ENCODE measurements at places on chromosomes 4 and X.

DNA sequence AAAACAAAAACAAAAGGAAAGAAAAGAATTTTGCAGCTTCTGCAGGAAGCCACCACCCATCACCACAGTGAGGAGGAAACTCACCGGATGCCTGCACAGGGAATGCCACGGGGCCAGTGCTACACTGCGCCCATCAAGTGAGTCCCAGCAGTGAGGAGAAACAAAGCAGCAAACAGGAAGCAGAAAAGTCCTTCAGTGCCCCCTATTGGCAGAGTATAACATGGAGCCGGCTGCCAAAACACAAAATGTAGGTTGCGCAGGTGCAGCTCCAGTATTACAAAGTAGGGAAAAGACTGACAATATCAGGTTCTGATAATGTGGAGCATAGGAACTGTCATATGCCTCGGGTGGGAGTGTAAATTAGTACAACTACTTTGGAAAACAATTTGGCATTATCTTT is 23.3 kb upstream of the SCML2 start:
- DNase-seq = peak; percentile 7

- DNase-seq = no peak
Observed at GRCh38 chr4:105895583-105896460, 551 bp downstream of the NPNT start.

- DNase-seq = no peak
Observed at GRCh38 chr4:155599085-155599484, 67.6 kb upstream of the GUCY1A1 start.

DNA sequence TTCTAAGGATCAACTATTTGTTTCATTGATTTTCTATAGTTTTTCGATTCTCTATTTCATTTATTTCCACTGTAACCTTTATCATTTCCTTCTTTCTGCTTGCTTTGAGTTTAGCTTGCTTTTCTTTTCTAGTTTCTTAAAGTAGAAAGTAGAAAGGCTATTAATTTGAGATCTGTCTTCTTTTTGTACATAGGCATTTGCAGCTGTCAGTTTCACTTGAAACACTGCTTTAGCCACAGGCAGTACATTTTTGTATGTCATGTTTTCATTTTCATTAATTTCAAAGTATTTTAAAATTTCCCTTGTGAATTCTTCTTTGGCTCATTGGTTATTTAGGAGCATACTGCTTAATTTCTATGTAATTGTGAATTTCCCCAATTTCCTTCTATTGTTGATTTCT is 152.2 kb downstream of the SH3KBP1 start:
- no peak for DNase-seq

GRCh38 chr4:126937846-126938422 is 694.8 kb upstream of the INTU start:
- no peak for DNase-seq

DNA sequence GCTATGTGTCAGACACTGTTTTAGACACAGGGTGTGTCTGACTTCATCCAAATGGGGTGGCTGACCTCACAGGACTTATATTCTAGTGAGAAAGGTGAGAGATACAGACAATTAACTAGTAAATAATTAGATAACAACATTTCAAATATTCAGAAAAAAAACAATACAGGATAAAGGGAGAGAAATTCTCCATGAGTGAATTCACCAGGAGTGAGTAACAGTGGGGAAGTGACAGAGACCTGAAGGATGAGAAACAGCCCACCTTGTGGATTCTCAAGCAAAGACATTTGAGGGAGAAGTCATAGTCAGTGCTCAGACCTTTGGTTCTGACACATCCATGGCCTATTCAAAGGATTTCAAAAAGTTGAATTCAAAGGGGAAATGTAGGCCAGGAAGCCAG is 627.9 kb downstream of the IQCM start:
- no peak for DNase-seq

DNA sequence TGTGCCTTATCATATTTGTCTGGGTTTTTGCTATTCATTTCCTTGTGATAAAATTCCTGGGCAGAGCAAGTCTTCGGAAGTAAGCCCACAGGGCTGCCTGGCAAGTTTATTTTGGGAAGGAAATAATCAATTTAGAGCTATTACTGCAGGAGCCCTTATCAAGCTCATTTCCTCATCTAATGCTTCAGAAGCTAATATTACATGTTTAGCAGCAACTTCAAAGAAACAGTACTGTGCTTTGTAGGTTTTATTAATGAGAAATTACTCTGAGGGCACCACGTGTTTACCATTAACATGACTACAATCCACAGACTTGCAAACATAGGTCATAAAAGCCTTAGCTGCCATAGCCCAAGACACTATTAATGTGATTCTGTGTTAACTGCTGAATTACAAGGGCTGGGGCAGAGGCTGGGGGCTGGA is 540.0 kb downstream of the SPRY1 start:
- no peak for DNase-seq

DNA sequence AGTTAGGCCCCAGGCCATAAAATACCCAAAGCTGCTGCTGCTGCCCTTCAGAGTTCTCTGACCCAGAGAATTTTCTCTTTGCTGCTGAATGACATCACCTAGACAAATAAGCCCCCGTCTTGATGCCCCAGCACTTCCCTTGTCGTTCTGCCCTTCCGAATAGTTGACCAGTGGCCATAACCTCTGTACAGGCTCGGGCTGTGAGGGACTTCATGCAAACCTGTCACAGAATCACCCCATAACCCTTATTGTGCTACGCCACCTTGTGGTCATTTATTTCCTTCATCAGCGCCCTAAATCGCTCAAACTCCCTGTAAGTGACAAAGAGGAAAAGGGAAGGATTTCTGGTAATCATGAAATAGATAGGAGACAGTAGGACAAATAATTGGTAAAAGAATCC is 18.8 kb downstream of the SPACA5 start:
- peak; percentile 27 for DNase-seq

- DNase-seq = no peak
Observed at GRCh38 chrX:15349046-15349445, 13.7 kb upstream of the PIGA start.

GRCh38 chr4:98416844-98417243 is 155.7 kb downstream of the RAP1GDS1 start:
- no peak for DNase-seq

- DNase-seq = no peak
Observed at GRCh38 chr4:74032064-74032463, 6.4 kb downstream of the CXCL3 start.

- no peak for DNase-seq
Observed at GRCh38 chr4:4539481-4539880, 2.4 kb downstream of the STX18 start.

DNA sequence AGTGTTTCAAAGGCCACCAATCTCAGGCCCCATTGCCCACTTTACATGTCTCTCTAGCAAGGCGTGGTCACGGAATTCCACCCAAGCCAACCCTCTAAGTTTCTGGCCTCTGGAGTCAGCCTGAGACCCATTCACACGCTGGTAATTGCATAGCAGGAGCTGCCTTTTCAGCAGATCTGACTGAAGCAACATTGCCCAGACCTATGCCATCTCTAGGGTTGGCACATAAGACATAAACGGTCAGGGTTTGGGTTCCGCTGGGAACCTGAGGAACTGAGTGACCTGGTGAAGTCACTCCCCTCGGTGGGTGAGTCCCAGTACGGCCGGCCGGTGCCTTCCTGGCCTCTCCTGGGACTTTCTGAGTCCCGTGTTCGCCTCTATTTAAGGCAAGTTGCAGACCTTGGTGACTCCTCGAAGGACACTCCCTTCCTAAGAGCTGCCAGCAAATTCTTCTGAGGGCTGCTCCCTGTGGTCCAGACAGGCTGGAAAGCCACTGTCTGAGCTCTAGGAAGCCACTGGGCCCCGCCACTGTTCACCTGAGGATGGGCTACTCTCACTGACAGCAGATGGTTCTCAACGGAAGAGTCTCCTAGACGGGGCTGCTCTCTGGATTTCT is 15.9 kb downstream of the CTAG1A start:
- DNase-seq = no peak

GRCh38 chr4:126262665-126263064 is 947.9 kb downstream of the FAT4 start:
- DNase-seq = no peak

- no peak for DNase-seq
Observed at GRCh38 chr4:77782102-77782835, 36.9 kb downstream of the CNOT6L start.

GRCh38 chr4:143372093-143372915 is 35.6 kb downstream of the GAB1 start:
- DNase-seq = no peak

GRCh38 chr4:37970702-37971101 is 10.5 kb downstream of the PTTG2 start:
- DNase-seq = peak; percentile 53

DNA sequence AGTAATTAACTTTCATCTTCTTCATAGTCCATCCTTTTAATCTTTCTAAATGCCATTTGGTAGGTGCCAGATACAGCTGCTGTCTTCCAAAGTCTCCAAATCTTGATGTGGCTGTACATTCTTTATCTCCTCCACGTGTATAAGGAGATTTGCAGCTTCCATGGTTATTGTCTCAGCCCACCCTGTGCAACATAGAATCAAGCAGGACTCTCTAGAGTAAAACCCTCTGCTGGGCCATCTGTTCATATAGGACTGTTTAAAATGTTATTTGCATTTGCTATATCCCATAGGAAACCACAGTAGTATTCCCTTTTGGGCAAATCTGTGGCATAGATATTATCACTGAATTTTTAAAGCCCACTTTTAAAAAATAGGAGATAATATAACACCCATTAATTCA is 527.2 kb upstream of the EPHA5 start:
- DNase-seq = no peak

GRCh38 chr4:19262467-19262866 is 989.2 kb upstream of the SLIT2 start:
- no peak for DNase-seq

- DNase-seq = no peak
Observed at GRCh38 chrX:39158801-39159657, 357.8 kb downstream of the MID1IP1 start.

GRCh38 chr4:2905544-2905943 is 57.7 kb downstream of the NOP14 start:
- DNase-seq = no peak

GRCh38 chr4:76426272-76426671 is 5.3 kb upstream of the CCDC158 start:
- no peak for DNase-seq

- no peak for DNase-seq
Observed at GRCh38 chr4:83581411-83582288, 45.7 kb downstream of the GPAT3 start.

DNA sequence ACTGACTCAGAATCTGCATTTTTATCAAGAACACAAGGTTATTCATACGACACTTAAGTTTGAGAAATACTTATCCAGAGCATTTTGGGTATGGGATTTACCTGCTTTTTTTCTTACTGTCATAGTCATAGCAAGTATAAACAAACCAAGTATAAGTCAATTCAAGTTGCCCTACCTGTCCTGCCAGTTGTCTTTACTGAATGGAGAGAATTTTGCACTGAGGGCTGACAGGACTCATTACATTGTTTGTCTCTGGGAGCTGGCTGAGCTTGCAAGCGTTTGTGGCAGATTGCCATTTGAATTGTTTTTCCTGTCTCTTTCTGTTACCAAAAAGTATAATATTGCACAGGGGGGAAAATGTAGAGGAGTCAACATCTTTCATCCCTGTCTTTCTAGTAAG is 278.9 kb upstream of the MAGEC2 start:
- DNase-seq = no peak

DNA sequence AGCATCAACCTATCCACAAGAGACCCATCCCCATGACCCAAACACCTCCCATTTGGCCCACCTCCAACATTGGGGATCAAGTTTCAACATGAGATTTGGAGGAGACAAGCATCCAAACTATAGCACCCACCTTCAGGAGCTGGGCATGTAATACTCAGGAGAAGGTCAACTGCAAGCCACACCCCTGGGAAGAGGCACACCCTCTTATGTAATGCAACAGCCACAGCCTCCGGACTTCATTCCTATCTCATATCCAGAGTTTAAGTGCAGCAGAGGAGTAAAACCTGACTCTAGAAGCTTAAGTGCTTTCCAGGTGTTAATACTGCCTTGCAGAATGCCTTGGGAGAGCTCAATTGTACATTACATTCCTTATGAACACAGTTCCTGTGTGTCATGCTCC is 197.4 kb downstream of the PTTG2 start:
- no peak for DNase-seq

DNA sequence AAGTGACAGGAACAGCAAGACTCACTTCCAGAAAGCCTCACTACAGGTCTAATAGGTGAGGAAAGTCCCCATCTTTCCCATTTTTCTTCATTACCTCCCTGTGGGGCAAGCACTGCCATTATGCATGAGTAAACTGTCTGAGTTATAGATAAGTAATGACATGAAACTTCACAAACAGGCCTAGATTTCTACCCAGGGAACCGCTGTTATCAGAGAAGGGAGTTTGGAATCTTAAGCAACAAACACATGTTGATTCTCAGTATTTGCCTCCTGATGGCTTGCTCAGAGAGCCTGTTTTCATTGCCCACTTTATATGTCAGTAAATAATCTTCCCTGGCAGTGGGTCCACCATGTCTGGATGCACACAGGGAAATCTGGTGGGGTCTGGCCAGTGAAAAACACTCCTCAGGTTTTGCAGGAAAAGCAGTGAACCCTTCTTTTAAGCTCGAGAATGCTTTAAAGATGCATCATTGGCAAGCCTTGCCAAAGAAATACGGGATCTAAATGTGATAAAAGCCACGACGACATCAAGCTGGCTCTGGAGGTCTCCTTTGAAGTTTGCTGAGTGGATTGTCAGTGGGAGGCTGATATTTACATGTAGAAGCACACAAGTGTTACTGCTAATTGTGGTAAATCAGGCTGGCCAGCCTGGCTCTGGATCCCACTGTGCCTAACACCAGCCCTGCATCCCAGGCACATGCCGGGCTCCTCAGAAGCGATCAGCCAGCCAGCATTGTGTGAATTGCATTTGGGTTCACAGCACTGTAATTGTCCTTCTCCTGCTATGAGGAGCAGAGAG is 25.2 kb downstream of the PDGFRA start:
- DNase-seq = no peak

DNA sequence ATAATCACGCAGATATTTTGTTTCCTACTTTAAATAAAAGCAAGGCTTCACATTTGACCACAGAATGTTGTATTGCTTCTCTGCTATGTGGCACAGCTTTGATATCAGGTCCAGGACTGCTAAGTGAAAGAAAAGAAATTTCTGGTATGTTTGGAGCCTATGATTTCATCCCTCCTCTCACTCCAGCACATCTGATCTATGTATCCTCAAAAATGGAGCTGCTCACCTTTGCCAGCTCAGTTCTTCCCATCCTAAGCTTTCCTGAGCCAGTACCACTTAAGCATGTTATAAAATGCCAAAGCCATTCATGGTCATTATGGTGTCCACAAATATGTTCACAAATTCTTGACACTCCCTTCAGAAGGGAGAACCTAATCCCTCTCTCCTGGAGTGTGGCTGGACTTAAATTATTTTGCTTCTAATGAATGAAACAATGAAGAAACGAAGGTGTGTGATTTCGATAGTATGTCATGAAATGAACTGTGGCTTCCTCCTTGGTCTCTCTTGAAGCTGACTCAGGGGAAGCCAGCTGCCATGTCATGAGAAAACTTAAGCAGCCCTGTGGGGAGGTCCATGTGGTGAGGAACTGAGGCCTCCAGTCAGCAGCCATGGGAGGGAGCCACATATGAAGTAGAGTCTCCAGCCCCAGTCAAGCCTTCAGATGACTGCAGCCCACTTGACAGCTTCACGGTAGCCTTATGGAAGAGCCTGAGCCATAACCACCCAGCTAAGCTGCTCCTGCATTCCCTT is 207.7 kb downstream of the MGST2 start:
- no peak for DNase-seq

- no peak for DNase-seq
Observed at GRCh38 chrX:129780441-129781105, 824 bp downstream of the SASH3 start.

All from stimulated activated CD4-positive, alpha-beta T cell treated with anti-CD3 and anti-CD28 coated beads, Interleukin-4, amount 100 ng/mL, for 4 hours (primary cell).